ENCODE measurements at places on chromosomes 5 and 9.

DNA sequence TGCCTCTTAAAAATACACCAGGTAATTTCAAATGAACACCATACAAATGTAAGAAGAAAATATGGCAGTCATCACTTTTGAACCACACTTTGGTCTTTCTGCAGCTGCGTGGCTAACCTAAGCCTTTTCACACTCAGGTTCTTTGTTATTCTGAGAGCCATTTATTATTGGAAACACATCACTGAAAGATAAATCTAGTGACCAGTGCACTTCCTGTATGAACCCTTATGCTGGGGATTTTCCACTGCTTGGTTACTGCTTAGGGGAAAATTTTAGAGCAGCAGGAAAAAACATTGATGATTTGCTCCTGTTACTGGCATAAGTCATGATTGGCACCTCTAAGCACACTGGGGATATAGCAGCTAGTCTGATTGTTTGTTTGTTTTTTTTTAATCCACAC is 58.6 kb upstream of the RANBP3L start:
- no peak for DNase-seq

DNA sequence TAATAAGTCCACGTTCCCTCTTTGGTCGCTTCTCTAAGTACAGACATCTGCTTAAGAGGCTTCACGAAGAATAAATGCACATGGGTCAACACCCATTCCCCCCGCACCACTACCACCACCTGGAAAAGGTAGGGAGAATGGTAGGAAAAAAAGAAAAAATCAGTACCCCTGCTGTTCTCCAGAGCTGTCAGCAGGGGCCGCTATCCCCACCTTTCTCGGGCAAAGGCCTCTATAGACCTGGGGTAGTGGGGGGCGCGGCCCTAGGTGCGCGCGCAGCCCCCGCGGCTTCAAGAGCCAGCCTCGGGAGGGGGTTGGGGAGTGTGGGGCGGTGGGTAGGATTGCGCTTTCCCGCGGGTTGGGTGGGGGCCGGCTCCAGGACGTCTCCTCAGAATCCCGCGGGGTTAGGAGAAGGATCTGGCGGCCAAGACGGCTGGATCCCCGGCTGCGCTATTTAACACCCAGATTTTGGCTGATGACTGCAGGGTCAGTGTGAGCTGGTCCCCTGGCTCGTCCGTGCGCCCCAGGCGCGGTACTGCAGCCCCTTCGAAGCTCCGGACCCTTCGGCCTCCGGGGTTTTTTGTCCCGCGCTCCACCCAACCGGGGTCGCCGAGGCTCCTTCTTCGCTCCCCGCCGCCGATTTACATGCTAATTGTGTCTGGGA is 1.6 kb upstream of the SEMA6A start:
- peak; percentile 47 for DNase-seq

GRCh38 chr5:35302544-35302943 is 72.3 kb upstream of the PRLR start:
- no peak for DNase-seq

GRCh38 chr9:133769511-133770075 is 31.4 kb upstream of the SARDH start:
- no peak for DNase-seq

DNA sequence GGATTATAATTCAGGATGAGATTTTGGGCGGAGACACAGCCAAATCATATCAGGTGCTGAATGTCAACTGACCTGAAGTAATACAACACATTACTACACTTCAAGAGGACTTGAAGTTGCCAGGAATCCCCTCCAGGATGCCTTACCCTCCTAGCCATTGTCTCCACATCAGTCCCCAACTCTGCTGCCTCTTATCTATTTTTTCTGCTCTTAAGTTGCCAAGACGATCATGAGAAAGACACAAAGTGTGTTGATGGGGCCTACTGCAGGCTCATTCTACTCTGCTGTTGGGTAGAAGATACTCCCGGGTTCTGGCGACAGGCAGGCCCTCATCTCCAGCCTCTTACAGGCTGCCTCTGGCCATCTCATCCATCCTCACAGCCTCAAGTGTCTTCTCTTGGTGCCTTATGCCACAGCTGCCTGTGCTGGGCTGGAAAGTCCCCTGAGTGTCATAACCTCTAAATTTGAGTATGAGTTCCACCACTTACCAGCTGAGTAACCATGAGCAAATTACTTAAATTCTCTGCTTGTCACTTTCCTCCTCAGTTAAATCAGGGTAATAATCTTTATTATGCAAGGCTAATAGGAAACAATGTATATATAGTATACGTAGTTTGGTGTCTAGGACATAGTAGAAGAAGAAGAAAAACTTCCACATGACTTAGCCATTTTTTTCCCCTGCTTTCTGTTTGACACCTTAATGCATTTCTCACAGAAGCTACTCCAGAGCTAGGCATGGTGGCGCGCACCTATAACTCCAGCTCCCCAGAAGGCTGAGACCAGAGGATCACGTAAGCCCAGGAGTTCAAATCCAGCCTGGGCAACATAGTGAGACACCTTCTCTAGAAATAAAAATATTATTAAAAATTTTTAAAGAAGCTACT is 73.0 kb upstream of the SNX2 start:
- DNase-seq = no peak

DNA sequence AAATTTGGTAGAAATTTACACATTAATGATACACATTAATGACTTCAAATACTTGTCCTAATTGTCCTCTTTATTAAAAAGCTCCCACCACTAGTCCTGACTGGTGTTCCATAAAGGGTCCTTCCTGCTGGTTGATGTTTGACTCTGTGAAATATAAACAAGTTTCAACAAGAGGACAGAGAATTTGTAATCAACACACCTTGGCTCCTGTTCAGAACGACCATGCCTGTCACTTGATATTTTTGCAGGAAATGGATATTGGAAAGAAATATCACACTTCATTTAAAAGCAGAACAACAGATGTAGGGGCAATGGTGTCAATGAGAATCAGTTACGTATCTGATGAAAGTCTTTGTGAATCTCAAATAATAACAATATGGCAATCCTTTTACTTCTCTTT is 211.7 kb downstream of the ENC1 start:
- no peak for DNase-seq

DNA sequence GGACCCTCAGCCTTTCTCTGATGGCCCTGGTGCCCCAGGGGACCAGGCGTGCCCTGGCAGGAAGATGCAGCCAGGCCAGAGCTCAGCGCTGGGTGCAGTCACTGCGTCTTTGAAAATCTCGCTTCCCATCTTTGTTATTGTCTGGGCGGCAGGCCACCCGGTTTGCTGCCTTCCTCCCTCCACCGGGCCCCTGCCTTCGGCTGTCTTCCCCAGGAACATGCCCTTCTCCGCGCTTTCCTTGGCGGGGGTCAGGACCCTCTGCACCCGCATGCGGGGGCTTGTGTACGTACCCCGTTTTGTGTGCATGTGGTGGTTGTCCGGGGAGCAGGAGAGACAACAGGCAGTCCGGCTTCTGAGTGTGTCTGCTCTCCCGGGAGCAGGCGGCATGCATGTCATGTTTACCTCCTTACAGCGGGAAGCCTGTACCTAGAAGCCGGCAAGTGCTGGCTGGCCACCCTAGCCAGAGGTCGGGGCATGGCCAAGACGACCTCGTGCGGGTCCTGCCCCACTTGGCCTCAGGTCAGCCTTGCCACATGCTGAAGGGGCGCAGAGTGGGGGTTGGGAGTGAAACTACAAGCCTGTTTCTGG is 49.5 kb downstream of the DAB2IP start:
- DNase-seq = no peak

DNA sequence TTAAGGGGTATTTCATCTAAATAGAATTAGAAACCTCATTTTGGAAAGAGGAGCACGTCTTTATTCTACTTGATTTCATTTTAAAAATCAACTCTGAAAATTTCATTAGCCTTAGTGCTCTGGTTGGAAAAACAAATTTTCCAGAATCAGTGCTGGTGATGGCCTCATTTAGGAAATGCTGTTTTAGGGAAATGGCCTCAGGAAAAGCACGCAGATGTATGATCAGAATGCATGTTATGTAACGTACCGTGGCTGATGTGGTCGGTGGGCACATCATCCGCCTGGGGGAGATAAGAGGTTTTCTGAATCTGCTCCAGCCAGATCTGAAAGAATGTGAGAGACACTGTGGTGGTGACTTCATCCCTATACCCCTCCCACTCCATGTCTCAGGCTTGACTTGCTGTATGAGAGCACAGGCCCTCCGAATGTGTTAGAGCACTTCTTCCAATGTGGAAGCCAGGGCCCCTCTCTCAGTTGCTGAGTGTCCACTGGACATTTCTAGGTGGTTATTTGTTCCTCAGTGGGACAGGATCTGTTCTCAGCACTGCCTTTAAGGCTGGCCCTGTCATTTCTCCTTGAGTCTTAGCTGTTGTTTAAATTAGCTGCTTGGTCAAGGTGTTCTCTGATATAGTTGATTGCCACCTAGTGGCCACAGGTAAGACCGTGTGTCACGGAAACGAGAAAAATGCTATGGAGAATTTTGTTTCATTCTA is 96.5 kb downstream of the ARHGAP26 start:
- peak; percentile 44 for DNase-seq

- DNase-seq = peak; percentile 99
Measured at GRCh38 chr5:32027717-32028458, 146.2 kb downstream of the GOLPH3 start.

GRCh38 chr5:170262061-170263045 is 29.6 kb downstream of the C5orf58 start:
- no peak for DNase-seq

DNA sequence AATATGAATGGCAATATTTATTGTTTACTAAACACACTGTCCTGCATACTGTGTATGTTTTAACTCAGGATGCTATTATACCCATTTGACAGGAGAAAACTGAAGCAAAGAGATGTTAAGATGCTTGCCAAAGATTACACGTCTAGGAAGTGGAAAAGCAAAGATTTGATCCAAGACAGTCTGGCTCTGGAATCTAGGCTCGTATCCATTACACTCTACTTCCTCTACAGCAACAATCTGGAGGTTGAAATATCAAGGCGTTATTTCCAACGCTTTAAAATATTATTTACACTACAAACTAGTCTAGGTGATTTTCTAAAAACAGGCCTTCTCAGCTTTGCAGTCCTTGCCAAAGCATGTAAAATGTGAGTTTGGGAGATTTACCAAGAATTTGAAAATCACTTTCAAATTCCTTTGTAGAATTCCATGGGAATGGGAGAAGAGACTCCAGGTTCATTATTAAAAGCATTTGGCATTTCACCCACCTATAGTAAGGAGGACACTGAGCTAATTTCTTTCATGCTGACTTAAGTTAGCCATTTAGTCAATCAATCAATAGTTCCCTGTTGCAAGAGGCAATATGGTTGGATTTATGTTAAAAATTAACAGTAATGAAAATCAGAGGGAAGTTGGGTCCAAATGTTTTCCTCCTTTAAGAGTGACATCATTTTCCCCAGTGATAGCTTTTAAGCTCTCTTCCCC is 356.3 kb upstream of the SMARCA2 start:
- no peak for DNase-seq

- DNase-seq = no peak
Measured at GRCh38 chr5:32932241-32932935, 221.3 kb downstream of the NPR3 start.

DNA sequence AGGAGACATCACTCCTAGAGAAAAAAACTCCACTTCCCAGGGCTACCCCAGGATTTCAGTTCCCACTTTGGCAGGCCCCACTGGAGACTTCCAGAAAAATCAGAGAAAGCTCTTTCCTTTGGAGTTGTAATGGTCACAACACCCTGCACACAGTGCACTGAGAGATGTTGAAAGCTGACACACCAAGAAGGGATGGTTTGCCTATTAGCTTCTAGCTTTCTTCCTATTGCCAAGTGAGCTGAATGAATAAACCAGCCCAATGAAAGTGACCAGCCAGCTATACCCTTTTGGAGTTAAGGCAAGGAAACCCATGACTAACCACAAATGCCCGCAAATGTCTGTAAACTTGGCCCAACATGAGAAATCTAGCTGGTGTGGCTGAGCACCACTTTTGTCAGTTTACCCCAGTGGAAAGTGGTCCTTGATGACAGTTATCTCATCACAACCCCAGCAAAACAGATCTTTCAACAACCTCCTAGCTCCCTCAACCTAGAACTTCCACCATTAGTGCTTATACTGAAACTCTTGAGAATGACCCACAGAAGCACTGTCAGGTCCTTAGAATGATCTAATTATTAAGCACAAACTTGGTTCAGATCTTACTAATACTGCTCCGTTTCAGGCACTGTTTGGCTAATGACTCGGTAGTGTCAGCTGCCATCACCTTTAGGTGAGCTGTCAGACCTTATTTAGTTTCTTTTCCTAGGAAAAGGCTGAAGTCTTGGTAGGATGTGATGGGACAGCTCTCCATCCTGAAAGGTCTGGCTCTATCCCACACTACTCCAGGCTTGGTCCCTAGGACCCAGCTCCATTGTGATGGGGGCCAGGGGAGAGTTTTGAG is 11.2 kb downstream of the IRF1 start:
- DNase-seq = no peak

DNA sequence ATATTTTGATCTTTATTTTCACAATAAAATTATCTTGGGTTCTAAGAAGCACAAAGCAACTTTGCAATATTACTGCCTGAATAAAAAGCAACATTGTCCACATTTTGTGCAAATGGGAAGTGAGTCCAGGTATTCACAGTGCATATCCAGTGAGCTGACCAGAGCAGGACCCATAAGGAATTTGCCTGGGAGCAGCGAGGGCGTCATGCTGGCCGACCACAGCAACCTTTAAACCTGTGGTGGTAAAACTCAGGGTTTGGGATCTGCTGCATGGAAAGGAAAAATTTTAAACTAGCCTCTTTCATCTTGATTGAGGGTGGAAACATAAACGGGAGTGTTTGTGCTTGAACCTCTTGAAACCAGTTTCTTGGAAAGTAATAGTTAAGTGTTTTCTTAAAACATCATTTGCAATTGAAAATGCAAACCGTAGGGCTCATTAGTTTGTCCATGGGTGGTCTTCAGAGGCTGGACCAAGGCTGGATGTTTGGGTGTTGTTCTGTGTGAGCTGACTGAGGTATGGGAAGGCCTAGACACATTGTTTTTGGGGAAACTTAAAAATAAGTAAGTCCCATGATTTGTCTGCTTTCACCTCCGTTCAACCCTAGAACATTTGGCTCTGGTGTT is 85.0 kb upstream of the ANKH start:
- no peak for DNase-seq

- no peak for DNase-seq
Measured at GRCh38 chr9:26801772-26802171, 90.8 kb downstream of the CAAP1 start.

DNA sequence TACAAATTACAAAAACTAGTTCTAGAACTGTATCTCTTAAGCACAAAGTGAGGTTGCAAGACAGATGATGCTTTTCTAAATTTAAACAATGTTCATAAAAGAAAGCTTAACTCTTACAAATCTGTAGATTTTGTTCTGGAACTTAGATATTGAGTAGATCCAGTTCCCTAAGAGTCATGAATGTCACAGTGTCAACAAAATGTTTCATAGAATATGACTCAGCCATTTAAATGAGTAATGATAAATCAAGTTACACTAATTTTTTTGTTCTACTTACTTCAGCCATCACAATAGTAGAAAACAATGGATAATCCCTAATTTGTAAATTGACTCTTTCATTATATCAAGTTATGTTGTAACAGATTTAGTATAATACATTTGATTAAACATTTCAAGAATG is 239.7 kb downstream of the MEF2C start:
- DNase-seq = no peak

GRCh38 chr9:112249277-112249676 is 74.2 kb upstream of the SUSD1 start:
- no peak for DNase-seq
